ENCODE measurements at places on chromosomes 11 and 22.

GRCh38 chr22:47400701-47401591 is 638.5 kb downstream of the TBC1D22A start:
- DNase-seq: no peak

DNA sequence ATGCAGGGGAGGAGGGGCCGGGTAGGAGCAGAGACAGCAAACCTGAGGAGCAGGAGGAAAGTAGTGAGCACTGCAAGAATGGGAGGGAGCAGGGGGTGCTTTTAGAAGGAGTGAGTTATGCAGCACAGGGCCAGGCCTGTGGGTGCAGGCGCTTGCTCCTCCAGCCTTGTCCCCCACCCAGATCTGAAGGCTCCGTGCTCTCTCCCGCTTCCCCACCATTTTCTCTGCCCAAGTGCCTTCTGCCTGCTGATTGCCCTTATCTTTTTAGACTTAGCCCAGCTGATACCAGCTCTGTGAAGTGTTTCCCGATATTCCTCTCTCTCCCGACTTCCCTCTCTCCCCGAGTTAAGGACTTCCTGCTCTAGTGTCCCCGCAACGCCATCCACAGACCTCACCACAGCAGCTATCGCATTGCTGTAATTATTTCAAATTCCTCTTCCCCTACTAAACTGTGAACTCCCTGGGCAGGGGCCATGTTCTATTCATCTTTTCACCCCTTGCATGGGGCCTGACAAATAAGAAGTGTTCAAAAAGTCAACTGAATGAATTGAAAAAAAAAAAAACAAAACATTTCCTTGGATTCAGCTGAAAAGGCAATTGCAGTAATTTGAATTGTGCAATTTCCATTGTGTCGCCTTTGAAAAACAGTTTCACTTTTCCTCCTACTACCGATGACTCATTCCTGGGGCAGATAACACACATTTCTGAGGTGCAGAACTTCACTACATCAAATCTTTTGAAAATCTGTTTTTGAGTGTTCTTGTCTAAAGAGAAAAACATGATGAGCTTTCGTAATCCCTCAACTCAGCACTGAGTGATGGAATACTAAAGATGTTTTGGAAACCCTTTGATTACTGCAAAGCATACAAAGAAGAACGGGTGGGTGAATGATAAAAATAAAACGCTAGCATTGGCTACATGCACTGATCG is 69.7 kb upstream of the BMAL1 start:
- DNase-seq: no peak

- no peak for DNase-seq
These were observed 16.6 kb downstream of the TBC1D10A start for GRCh38 chr22:30309951-30310741.

DNA sequence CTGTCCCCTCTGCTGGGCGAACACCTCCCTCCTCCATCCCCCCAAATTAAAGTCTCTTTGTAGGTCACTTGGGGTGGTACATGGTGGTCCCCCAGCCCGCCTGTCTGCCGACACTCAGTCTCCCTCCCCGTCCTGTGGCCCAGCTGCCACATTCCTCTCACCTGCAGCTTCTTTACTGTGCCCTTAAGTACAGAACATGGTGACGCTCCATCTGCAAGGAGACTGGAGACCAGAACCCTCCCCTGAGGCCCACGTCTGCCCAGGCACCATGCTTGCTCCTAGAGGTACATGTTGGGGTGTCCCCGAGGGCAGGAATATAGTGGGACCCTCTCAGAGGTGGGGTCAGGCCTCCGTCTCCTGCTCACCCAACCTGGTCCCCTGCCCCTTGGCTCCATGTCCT is 5.6 kb upstream of the EHD1 start:
- DNase-seq: no peak

GRCh38 chr11:11584937-11585336 is 36.9 kb downstream of the GALNT18 start:
- DNase-seq: no peak

DNA sequence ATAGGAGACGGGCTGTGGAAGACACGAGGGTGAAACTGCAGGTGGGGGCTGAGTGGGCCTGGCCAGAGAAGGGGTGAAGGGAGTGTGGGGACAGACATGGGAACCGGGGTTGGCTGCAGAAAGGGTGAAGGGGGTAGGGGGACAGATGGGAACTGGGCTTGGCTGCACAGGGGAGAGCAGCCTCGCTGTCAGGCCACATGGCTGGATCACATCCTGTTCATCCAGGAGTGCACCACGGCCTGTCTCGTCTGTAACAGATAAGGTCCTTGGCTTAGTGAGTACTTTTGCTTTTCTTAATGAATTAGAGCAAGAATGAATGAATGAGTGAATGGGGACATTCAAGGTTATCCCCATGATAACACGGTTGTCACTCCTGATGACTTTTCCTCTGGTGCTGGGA is 13.5 kb downstream of the FBLN1 start:
- no peak for DNase-seq

- DNase-seq: no peak
These were observed 9.3 kb downstream of the APOL5 start for GRCh38 chr22:35726933-35727332.

DNA sequence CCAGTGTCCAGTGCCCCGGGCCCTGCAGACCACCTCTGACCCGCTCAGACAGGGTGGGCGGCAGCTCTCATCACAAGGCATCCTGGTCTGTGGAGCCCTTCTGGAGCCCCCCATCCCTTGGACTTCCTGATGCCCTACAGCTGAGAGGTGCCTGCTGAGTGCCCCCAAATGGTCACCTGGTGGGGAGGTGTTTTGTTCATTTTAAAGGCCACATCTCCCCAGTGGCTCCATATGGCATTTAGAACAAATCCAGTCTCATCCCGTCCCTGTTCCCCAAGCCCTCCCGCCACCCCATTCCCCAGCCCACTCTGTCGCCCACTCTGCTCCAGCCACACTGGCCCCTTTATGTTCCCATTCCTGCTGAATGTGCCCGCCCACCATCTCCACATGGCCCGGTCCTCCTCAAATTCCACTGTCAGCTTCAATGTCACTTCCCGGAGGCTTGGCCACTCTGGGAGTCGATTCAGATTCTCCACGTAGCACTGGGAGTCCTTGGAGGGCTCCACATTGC is 32.8 kb downstream of the OSBPL5 start:
- DNase-seq: no peak

- no peak for DNase-seq
These were observed 16.7 kb downstream of the MB start for GRCh38 chr22:35600476-35600875.

- no peak for DNase-seq
These were observed 49.3 kb upstream of the FLI1 start for GRCh38 chr11:128644576-128644975.

DNA sequence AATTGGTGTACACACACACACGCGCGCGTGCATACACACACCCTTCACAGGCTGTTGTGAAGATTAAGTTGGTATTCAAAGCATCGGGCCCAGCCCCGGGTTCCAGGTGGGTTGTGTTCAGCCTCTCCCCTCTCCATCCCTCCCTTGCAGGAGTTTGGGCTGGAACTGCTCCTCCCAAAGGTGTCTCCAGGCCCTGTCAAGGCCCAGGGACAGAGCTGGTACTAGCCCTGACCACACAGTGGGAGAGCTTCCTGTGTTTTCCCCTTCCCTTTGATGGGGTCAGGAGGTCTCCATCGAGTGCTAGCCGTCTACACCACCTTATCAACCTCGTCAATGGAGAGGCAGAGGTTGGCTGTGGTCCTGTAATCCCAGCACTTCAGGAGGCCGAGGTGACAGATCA is 36.5 kb upstream of the CSNK1E start:
- no peak for DNase-seq

- DNase-seq: no peak
These were observed 69.0 kb upstream of the CRTAM start for GRCh38 chr11:122769126-122769780.

DNA sequence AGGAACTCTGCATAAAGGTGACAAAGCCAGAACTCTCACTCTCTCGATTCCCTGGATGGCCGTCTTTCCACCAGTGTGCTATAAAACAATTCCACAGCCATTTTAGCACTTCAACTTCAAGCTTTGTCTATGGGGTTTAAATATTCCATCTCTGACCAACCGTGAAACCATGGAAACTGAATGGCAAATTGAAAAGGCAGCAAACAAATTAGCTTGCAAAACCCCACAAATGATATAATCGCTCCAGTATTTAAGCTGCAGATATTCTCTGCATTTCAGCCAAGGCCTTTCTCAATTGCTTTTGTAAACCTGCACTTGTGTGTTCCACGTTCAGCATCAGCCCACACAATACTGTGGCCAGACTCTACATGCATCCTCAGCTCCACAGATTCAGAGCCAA is 131.7 kb upstream of the ISX start:
- no peak for DNase-seq

DNA sequence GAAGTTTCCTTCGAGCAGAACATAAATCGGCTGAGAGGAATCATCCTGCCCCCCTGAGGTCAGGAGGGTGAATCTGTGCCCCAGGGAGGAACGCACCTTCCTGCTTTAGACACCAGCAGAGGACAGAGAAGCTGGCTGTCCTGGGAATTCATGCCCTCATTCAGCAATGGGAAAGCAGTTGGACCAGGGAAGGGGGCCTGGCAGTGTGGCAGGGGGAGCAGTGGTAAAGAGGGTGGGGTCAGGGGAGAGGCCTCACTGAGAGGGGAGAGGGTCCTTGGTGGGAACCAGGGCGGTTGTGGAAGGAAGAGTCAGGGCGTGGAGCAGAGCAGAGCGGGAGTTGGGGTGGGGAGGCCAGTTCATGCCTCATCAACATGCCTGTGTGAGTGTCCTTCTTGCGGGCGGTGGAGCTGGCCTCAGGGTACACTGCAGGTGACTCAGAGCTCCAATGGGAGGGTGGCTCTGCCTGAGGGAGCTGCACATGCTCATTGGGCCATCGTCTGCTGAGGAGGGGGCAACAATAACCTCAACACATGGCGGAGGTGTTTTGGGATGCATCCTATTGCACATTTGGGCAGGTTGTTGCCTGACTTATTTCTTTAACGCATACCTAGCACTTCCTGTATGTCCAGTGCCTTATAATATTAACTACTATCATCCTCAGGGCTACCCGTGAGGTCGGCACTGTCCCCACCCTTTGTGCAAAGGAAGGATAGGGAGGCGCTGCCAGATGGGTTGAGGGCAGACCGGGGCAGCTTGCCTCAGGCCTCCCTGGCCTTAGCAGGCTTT is 23.2 kb downstream of the MED15 start:
- DNase-seq: no peak

DNA sequence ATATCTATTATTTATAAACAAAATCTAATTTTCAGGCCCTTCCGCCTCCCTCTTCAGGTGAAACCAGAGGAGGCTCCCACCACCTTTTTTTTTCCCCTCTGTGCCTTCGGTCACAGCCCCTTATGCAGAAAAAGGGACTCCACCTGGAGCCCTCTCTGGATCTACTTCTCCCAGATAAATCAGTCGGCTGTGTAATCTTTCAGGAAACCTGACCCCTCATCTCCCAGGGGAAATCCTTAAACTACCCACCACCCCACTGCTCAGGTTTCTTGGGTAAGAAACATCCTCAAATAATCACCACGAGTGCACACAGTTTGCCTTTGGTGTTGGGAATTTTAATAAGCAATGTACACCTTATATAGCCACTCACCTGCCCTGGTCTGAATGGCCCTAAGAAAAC is 104.2 kb downstream of the NAV2 start:
- DNase-seq: no peak

DNA sequence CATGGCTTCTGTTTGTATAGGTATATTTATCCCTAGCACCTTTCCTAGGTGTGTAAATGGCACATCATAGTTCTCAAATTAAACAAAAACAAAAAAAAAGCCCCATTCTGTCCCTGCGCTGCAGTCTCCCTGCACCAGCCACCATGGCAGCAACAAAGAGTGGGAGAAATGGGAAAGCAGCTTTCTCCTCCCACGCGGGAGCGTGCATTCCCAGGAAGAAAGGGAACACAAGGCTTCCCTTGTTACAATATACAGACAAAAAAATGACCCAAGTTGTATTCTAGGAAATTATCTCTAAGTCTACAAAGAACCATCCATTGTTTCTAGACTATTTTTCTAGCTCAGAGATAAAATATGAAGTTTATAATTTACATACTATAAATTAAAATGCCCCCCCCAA is 16.1 kb upstream of the TMPRSS5 start:
- DNase-seq: no peak

- no peak for DNase-seq
These were observed 187.4 kb downstream of the MYO18B start for GRCh38 chr22:25929321-25929878.

DNA sequence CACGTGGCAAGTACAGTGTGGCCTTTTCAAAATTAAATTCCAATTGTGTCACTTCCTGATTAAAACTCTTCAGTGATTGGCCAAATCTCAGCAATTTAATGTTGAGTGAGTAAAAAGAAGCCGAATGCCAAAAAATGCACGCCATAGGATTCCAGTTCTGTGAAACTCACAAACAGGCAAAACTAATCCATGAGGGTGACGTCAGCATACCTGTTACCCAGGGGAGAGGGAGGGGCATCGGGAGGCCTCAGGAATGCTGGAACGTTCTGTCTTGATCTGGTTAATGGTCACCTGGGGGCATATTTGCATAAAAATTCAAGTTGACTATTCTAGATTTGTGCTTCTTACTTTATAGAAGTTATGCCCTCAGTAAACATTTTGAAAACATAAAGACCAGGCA is 39.9 kb upstream of the RAB1B start:
- DNase-seq: no peak

DNA sequence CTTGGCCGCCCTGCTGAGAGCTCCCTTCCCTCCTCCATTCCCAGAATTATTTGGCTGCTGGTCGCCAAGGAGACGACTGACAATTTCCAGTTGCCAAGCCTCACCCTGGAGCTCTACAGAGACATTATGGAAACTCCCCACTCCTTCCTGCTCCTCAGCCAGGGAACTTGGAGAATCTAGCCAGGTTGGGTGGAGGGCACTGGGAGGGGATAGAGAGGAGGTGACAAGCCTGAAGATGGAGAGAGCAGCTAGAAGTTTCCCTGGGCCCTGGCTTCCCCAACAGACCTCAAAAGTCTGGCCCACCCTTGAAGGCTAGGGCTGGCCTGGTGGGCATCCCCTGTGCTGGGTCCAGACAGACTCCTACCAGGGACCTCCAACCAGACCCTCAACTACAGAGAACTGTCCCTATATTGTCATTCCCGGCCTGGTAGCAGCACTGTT is 6.7 kb upstream of the VSIG10L2 start:
- no peak for DNase-seq

DNA sequence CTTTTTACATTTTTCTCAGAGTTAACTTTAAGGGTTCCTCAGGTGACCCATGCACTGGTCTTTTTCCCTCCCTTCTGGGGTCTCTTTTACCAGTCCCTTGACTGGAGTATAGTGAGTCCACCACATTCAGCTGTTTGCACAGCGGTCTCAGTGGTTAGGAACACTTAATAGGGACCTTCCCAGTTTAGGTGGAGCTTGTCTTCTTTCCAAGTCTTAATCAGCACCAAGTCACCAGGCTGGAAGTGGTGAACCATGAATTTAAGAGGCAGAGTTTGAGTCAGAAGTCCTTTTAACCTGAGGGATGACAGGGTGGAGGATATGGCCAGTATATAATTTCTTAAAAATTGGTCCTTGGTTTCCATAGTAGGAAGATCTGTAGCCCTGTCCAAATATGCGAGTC is 349.7 kb upstream of the MPPED2 start:
- DNase-seq: no peak

DNA sequence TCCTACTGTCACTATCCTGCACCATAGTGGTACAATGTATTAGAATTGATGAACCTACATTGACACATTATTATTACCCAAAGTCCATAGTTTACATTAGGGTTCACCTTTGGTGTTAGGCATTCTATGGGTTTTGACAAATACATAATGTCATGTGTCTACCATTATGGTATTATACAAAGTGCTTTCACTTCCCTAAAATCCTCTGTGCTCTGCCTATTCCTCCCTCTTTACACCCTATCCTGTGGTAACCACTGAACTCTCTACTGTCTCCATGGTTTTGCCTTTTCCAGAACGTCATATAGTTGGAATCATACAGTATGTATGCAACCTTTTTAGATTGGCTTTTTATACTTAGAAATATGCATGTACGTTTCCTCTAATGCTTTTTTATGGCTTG is 51.5 kb downstream of the CCDC15 start:
- no peak for DNase-seq
